ENCODE measurements at places on chromosomes 7 and 10.

GRCh38 chr10:73867871-73868631, 6.3 kb downstream of the CAMK2G start:
- DNase-seq = no peak

- no peak for DNase-seq
Measured at GRCh38 chr7:36605261-36606051, 118.8 kb downstream of the AOAH start.

GRCh38 chr7:98548971-98549370, 68.1 kb upstream of the NPTX2 start:
- no peak for DNase-seq

DNA sequence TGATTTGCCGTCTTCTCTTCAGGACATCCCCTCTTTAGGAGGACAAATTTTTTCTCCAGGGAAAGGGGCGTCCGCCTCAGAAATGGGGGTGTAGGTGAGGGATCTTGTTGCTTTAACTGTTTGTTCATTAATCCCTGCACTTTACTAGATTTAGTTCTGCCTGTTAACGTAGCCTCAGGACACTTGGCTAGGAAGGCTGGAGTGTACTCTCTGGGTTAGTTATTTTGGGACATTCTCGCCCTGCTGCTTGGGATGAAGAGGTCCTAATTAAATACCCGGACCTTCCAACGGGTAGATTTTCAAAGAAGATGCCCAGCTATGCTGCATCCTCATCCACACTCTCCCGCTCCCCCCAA, 552 bp upstream of the ZNF365 start:
- no peak for DNase-seq

DNA sequence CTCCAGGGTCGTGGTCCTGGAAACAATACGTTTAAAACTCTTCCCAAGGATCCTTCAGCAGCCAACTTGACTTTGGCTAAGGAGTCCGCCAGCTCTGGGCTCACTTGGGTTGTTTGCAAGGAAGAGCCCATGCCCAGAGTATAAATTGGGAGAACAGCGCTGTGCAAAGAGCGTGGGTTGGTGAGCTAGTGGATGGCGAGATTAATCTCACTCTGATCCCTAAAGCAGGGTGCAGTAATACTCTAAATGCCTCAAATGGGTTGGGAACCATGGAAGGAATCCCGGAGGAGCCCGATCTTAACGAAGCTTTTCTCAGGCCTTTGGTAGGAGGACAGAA, 495 bp upstream of the SDHAF3 start:
- no peak for DNase-seq

GRCh38 chr7:94440451-94441039, 45.9 kb downstream of the COL1A2 start:
- no peak for DNase-seq
